ENCODE measurements at places on chromosomes 2 and 18.
A peak's percentile ranks its signal among the peaks of the same experiment; 100 is the strongest.

DNA sequence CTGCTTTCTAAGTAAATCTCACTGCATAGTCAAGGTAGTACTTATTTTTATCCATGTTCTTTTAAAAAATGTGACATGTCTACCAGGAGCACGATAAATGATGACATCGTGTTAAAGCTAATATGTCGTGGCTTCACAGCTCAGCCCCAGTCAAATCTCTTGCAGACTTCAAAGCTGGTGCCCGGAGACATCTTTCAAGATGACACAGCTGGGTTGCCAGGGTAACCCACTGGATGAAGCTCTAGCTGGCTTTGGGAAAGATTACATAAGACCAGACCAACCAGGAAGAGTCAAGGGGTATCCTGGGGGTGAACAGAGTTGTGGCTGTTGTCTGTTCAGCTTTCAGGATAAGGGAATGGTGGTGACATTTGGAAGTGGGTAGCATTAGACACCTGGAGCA, 67.8 kb downstream of the VSNL1 start:
- no peak for DNase-seq

GRCh38 chr2:224359569-224359968, 42.3 kb downstream of the FAM124B start:
- no peak for DNase-seq

DNA sequence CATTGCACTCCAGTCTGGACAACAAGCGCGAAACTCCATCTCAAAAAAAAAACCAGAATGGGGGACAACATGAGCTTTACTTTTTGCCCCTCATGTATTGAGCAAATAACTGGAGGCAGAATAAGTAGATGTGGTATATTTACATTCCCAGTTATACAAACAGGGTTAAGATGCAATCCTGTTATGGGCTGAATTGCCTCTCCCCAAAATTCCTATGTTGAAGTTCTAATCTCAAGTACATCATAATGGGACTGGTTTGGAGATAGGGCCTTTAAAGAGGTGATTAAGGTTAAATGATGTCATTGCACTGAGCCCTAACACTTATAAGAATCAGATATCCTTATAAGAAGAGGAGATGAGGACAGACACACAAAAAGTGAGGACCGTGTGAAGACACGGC, 319.8 kb upstream of the KLHL29 start:
- DNase-seq: no peak

- DNase-seq: no peak
These were observed 192.6 kb upstream of the ZEB2 start for GRCh38 chr2:144712550-144712940.

GRCh38 chr2:159788253-159788652, 9.8 kb downstream of the CD302 start:
- DNase-seq: no peak

- DNase-seq: no peak
These were observed 218.9 kb downstream of the PARD3B start for GRCh38 chr2:204763974-204764703.

DNA sequence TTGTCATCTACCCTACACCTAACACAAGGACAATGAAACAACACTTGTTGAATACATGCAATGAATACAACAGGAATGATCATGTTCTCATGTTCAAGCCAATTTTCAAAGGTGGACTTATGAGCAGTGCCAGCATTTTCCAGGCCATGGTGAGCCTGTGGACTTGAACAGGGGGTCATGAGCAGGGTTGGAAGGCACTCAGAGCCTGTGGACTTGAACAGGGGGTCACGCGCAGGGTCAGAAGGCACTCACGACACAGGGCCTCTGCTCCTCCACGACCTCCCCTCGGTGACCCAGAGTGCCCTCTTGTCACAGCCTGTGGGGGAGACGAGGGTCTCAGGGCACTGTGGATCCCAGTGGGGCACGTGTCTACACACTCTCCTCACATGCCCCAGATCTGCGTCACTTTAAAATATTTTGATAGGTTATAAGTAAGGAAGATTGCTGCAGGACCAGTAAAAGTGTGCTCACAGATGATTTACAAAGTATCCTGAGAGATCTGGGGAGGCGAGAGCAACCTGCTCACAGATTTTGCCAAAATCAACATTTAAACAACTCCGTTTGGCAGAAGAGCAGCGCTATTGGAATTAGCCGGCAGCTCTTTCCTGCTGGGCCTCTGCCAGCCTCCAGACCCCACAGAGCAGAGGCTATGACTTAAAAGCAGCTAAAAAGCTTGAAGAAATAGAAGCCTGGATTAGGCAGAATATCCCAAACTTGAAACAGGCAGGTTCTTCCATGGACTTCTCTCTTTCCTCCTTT, 121.9 kb downstream of the TMEM18 start:
- no peak for DNase-seq

- DNase-seq: no peak
These were observed 3.0 kb downstream of the ASPRV1 start for GRCh38 chr2:69958480-69958879.

GRCh38 chr2:239151201-239152131, 249.4 kb downstream of the HDAC4 start:
- DNase-seq: peak; percentile 69

- DNase-seq: peak; percentile 41
These were observed 2.2 kb downstream of the WNT6 start for GRCh38 chr2:218861645-218862318.

DNA sequence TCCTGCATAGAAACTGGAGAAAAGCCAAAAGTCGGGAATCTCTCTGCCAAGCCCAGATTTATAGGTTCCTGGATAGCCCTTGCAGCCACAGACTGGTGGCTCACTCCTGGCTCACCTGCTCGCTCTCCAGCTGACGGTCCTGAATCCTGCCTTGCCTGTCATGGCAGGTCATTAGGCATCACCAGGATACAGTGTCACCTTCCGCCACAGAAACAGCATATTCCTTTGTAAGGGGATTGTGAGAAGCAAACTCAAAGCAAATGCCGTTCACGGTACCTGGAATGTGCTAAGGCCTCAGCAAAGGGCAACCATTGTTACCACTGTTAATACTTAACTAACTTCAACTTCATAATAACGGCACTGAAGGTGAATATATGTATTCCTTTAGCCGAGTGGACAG, 57.1 kb upstream of the GPR45 start:
- no peak for DNase-seq

DNA sequence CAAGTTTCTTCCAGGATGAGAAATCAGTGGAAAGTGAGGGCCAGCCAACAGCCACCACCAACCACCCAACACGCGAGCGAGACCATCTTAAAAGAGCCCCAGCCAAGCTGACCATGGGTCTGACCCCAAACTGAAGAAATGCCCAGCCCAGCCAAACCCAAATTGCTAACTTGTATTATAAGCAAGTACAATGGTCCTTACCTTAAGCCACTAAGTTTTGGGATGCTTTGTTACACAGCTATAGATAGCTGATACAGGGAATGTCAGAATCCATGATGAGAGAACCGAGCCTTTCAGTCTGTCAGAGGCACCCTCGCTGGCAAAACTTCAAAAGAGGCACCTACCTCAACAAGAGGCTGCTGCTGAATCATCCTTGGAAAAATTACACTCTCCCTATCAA, 17.0 kb downstream of the STK39 start:
- DNase-seq: no peak

DNA sequence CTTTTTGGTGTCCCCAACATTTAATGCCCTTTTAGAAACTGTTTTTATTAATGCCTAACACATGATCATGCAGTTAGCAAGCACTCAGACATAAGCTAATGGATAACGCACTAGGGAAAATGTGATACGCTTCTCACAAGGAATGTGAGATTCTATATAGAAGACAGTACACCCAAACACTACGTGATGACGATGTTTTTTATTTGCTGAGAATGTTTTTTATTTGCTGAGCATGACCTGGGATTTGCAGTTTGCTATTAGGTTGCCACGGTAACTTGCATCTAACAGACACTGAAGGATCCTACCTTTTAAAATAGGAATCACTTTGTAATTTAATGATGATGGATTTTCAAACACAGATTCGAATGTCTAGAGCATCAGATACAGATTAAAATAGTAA, 4.9 kb downstream of the SMC6 start:
- DNase-seq: no peak

DNA sequence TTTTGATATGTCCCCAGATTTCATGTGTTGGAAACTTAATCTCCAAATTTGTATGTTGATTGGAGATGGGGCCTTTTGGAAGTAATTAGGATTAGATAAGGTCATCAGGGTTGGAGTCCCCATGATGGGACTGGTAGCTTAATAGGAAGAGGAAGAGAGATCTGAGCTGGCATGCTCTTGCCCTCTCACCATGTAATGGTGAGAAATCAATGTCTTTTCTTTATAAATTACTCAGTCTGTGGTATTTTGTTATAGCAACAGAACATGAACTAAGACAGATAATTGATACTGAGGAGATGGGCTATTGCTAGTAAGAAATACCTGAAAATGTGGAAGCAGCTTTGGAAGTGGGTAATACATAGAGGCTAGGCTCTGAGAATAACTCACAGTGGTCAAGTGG, 48.0 kb downstream of the CDC42EP3 start:
- no peak for DNase-seq

- no peak for DNase-seq
These were observed 1.4 kb downstream of the IL36RN start for GRCh38 chr2:113060396-113060795.

- DNase-seq: no peak
These were observed 36.5 kb downstream of the PSMD14 start for GRCh38 chr2:161344692-161345091.

DNA sequence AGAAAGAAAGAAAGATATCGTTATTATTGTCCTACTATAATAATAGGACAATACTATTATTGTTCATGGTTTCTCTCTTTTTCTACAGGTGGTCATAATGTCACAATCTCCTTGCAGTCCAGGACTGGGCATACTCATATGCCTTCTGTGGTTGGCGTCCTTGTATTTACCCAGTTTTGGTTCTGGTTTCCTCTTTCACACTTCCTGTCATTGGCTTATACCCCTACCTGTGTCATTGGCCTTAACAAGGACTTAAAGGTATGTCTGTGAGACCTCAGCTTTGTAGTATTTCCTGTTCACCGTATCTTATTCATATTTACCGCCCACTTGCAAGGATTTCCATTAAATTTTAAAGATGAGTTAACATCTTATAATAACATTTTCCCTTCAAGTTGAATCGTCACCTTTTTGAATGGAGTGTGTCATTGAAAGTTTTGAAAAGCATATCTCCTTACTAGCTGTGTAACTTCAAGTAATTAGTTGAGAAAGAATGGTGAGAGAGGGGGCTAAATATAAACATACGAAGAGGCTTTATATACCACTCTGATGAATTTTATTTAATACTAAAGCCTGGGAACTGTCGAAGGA, 36.5 kb upstream of the HTR2B start:
- no peak for DNase-seq

- DNase-seq: no peak
These were observed 780 bp upstream of the ITGAV start for GRCh38 chr2:186588940-186589611.

DNA sequence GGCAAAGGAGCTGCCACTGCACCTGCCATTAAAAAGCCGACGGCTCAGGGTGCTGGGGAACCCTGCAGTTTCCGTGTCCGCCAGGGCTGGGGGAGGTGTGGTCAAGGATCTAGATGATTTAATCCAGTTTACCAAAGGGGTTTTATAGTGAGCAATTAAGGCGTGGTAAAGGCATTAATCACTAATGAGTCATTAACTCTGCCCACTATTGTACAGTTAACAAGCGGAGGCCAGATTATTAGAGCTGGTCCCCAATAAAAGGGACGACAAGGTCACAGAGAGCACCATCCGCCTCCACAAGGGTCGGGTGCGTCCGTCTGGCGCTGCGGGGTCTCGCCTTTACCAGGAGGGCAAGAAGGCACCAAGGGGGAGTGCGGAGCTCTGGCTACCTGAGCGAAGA, 9.6 kb downstream of the RAX start:
- DNase-seq: peak; percentile 29

GRCh38 chr2:114940785-114941458, 498.5 kb downstream of the DPP10 start:
- no peak for DNase-seq

GRCh38 chr18:10010611-10011015, 96.8 kb downstream of the VAPA start:
- DNase-seq: no peak

GRCh38 chr2:101387151-101387834, at the start of gene CREG2:
TSS of gene CREG2 (minus strand) at chr2:101387503. CDS start at chr2:101387457, 46 bp downstream.
- DNase-seq: peak; percentile 87

GRCh38 chr2:46923041-46923528, 7.5 kb upstream of the MCFD2 start:
- DNase-seq: no peak

DNA sequence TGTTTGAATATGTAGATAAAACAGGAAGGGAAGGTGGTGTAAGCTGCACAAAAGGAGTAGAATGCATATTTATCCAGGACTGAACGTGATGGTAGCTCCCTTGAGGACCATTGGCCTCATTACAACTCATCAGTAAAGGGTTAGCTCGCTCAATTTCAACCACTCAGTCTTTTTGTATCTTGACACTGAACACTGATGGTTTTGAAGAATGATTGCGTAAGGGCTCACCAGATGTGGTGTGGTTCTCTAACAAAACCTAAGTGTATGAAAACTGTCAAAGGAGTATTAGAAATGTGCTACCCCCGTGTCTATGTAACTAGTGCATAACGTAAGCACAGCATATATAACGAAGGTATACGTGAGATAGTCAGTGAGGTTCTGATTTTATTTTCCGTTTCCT, 272.4 kb upstream of the THSD7B start:
- DNase-seq: no peak

DNA sequence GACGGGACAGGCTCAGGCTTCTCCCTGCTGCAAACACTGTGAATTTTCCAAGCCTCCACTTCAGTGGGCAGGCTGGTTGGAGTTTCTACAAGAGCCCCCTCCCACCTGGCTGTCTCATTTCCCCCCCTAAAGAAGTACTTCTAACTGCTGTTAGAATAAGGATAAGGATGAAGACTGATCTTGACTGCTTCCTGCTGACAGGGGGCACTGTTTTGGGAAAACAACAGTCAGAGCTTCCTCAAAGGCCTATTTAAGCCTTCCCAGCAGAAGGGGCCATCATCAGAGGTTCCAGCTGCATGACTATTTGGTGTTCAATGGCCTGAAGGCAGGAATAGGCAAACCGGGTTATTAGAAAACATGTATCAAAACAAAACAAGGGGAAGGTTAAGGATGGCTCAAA, 1162.8 kb downstream of the DSC3 start:
- no peak for DNase-seq

- DNase-seq: no peak
These were observed 61.8 kb downstream of the TBC1D8 start for GRCh38 chr2:101089419-101089818.

DNA sequence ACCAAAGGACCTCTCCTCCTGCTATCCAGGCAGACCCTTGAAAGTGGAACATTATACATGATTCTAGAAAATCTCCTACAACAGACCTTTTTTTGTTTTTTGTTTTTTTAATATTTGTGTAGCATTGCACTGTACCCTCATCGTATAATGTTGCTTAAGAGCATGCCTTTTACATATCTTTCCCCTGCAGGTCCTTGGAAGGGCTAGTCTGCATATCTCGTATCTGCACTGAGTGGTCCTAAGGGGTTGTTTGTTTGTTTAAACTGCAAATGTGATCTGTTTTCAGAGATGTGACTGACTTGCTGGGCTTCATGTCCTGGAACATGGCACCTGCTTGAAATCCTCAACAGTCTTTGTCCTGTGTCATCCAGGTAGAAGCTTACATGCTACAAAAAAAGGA, 204.1 kb downstream of the FAM210A start:
- DNase-seq: no peak

- DNase-seq: no peak
These were observed 194.4 kb downstream of the ALK start for GRCh38 chr2:29726976-29727375.

GRCh38 chr2:234797566-234798250, 154.1 kb upstream of the SH3BP4 start:
- DNase-seq: no peak
